ENCODE measurements at places on chromosomes 13 and 19. TPM values are rescaled to one million over a fixed set of nuclear protein-coding genes. Genes with fewer than 3 reads are reported as not detected.

The PSG1 gene
- not detected for total RNA-seq

The CDX2 gene
- not detected for total RNA-seq

The CCDC8 gene
- 53.2 TPM for total RNA-seq

The HSPB6 gene
- total RNA-seq = 0.75 TPM

The EDNRB gene
- total RNA-seq = 0.12 TPM
